Muscle of leg (tissue), 16 donors: ENCODE measurements at places on chromosomes 7 and 10.

DNA sequence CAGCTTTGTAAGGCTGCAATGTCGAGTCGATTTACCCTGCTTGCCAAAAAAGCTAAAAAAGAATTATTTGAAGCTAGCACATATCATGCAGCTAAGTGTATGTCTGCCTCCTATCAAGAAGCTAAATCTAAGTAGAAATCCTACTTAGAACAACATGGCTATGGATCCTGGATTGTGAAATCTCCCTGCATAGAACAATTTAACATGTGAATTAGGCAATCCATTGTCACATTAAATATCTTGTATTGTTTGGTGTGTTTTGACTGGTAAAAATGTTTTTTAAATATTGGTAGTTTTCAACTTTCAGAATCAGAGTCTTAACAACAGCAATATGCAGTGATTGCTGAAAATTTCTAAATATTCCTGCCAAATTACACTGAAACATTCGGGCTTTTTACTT lies 73.3 kb downstream of the SKIDA1 start:
- no peak for DNase-seq

GRCh38 chr10:69516316-69516715 lies 56.9 kb downstream of the NEUROG3 start:
- no peak for DNase-seq

GRCh38 chr10:2188371-2188770 lies 451.0 kb upstream of the ADARB2 start:
- no peak for DNase-seq

DNA sequence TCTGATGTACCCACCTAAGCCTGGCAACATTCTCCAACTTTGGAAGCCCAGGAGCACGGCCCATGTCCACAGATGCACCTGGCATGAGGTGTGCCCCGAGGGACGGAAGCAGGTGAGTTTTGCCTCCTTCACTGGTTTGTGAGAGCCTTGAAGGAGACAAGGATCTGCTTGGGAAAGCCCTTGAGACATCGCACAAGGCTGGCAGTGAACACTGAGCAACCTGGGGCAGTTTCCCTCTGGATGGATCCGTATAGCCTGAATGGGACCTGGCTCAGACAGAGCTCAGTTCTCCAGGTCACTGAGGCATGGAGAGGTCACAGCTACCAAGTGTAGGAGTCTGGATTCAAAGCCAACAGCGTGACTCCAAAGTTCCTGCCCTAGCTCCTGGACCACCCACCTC lies 8.8 kb upstream of the NUPR2 start:
- no peak for DNase-seq

DNA sequence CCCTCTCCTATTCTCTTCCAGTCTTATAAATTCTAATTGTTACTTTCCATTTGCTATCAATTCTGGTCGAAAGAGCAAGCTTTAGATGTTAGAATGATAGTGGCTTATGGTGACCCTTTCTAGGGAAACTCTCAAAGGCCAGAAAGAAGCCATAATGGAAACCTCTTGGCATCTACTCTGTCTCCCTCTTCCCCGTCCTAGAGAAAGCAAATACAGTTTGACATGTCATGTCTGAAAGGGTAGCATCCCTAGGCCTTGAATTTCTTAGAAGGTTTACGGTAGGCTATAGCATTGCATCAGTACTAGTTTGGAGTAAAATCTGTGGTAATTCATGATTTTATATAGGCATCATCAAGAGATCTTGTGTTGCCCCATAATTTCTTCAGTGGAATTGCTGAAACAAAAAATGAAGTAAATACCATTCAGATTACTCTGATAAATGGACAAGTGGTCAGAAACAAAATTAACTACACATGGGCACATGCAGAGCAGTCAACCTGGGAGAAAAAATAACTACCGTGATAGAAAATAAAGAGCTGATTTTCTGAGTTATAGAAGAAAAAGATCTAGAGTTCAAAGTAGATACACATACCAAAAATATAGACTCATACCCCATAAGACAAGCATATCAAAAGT lies 4.4 kb downstream of the PRKAR2B start:
- DNase-seq, result no peak

- DNase-seq, result peak; percentile 89
Measured at GRCh38 chr10:32379318-32379949, 32.5 kb upstream of the EPC1 start.

GRCh38 chr7:98289333-98289875 lies 7.9 kb downstream of the BRI3 start:
- peak; percentile 21 for DNase-seq

GRCh38 chr7:17042211-17042610 lies 160.4 kb upstream of the AGR3 start:
- DNase-seq, result no peak

DNA sequence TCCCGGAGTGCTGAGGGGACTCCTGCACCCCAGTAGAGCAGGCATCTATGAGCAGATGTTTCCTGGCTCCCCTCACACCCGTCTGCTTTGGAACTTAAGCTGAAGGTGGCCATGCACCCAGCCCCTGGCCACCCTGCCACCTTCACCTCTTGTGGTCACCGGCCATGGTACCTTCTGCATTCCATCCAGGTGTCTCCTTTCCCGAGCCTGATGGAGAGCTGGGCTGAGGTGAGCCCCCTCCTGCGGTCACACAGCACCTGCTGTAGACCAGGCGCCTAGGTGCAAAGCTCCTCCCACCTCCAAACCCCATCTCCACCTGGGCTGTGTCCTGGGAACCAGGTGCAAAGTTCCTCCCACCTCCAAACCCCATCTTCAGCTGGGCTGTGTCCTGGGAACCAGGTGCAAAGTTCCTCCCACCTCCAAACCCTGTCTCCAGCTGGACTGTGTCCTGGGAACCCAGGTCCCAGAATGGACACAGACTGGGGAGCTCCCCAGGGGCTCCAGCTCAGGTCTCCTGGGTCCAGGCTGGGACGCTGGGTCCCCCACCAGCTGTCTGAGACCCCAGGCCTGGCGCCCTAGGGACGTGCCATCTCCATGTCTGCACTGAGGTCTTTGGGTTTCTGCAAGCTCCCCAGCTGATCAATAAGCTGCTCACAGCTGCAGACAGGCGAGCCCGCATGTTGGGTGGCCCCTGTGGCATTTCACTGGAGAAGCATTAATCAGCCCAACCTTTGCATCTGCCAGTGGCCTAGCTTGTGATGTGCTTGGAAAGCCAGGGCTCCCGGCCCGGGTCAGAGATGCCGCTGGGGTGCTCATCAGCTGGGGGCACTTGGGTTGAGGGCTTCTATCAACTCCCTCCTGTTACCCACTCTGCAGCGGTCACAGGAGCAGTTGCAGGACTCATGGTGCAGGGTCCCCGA lies 61.2 kb upstream of the INPP5A start:
- DNase-seq, result no peak
